ENCODE measurements at places on chromosomes 5 and 9.
A peak's percentile ranks its signal among the peaks of the same experiment; 100 is the strongest.

DNA sequence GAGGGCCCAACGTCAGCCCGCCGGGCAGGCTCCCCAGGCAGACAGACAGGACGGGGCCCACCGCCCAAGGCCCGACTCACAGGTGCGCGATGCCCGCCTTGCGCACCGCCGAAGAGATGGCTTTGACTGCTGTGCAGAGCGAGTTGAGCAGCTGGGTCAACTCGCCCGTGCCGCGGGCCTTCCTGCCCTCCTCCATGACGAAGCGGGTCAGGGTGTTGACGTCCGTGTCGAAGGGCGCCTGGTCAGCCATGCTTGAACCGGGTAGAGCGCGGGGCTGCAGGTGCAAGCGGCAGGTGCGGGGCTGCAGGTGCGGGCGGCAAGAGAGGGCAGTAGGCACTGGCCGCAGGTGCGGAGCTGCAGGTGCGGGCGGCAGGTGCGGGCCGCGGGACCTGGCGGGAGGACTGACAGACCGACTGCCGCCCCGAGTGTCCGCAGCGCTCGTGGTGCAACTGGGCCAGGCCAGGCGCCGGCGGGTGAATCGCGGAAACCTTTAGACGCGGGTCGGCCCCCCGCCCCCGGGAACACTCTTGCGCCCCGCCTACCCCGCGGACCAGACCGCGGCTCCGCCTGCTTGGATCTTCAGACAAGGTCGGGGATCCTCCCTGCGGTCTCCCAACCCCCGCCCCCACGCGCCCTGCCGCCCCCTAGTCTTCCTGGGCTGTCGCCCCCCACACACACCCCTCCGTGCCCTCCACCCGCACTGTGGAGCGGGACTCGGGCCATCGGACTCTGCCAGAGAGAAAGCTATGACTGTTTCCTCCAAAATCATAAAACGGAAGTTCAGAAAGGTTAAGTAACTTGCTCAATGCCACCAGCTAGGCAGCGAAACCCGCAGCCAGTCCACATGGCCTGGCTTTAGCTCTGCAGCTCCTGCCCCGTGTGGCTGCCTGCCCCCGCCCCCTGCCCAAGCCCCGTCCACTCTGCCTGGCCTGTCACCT lies at the start of gene FBP1:
Gene FBP1 (minus strand): TSS at position 458 of the 938 bp plus-strand sequence. CDS start 208 bp downstream, at position 250.
- peak; percentile 65 for DNase-seq

- DNase-seq: no peak
These were observed 55.9 kb upstream of the CEMIP2 start for GRCh38 chr9:71824257-71824656.

DNA sequence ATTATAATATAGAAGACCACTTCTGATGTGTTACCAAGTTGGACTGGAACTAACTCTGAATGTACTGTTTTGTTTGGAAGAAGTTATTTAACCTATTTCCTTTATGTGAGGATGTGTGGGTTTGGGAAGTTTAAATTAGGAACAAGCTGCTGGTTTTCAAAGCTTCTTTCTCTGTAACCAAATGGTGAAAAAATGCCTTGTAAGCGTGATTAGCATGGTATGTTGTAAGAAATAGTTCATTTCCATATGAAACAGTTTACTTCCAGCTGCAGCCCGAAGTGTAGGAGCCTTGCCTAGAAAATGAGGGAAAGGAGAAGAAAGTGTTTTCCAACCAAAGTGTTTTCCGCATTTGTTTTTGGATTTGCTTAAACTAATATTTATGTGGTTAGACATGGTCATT lies 36.0 kb downstream of the TTC1 start:
- no peak for DNase-seq

DNA sequence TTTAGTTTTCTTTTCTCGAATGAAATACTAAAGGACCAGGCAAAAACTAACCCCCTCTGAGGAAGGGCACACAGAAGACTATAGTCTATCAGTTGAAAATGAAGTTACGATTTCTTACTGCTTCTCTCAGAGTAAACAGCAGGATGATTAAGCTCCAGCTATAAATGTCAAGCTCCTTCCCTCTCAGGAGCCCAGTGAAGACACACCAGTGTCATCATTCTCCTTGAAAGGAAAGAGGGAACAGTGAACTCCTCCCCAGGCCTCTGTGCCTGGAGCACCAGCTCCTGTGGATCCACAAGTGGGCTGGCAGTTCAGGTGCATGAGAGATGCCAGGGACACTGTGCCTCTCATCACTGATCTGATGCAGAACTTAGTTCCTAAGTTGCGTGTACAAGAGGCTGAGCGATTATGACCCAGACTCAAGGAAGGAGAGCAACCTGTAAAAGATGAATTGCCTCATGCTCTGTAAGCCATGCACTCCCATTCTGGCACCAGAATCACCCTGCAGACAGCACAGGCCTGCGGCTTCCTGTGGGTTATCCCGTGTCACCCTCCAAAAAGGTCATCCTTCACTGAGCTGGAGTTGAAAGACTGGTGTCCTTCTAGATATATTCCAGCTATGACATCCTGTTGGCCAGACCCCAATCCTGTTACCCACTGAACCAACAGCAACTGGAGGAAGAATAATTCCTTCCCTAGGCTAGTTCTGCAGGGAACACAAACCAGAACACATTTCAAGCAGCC lies 394.0 kb downstream of the SEMA5A start:
- DNase-seq: no peak

DNA sequence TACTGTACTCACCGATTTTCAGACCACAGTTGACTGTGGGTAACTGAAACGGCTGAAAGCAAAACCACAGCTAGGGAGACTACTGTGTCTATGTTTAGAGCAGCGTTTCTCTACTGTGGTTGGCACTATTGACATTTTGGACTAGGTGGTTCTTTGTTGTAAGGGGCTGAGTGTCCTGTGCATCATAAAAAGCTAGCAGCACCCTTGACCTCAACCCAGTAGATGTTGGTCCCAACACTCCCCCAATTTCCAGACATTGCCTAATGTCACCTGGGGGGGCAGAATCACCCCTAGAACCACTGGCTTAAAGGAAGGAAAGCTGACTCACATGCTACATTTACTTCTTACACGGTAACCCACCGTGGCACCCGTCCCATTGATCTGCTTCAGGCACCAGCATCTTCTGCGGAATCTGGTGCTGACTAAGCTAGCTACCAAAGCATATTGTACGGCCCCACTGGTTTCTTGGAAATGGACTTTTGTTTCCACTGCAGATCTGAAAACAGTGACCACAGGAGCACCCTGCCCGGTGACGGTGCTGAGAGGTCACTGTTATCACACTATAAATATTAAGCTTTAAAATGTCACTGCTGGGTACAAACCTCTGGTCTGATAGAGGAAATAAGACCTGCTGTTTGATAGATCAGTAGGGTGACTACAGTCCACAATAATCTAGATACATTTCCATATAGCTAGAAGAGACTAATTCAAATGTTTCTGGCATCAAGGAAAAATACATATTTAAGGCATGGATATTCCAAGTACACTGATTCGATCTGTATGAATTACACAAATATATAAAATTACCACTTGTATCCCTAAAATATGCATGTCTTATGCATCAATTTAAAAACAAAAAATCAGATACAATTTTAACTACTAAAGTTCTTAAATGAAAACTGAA lies 151.4 kb downstream of the HSD17B3 start:
- no peak for DNase-seq

DNA sequence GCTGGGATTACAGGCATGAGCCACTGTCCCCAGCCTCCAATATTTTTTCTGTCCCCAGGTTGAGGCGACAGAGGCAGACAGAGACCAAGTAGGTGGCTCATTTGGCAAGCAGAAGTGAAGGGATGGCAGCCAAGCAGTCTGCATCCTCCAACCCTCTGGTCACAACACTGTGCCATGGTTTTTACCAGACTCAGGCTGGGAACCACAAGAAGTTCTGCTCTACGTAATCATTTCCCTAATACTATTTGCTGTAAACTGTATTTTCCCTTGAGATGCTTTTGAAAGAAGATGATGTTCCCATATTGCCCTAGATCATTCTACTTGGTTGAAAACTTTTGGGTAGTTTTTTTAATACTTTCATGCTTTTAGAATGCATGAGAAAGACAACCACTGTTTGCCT lies 40.5 kb downstream of the PTTG1 start:
- DNase-seq: no peak

GRCh38 chr9:115360122-115360521 lies 242.2 kb upstream of the TNC start:
- DNase-seq: no peak

DNA sequence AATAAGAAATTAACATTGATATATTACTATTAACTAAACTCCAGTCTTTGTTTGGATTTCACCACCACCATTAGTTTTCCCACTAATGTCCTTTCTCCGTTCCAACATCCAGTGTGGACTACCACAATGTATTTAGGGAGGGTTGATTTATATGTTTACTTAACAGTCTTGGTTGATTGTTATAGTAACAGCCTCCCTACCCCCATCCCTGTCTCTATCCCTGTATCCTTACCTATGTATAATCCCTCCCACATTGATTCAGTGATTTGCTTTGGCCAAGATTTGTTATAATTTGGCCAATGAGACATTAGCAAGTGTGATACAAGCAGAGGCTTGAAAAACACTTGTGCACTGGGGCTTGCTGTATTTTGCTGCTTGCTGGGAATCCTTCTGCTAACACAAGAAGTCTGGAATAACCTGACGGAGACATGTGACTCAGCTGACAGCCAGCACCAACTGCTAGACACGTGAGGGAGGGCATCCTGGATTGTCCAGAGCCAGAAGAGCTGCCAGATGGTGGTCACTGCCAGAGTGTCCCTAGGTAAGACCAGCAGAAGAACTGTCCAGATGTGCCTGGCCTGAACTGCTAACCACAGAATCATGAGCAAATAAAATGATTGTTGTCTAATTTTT lies 51.2 kb upstream of the TCF7 start:
- DNase-seq: no peak

DNA sequence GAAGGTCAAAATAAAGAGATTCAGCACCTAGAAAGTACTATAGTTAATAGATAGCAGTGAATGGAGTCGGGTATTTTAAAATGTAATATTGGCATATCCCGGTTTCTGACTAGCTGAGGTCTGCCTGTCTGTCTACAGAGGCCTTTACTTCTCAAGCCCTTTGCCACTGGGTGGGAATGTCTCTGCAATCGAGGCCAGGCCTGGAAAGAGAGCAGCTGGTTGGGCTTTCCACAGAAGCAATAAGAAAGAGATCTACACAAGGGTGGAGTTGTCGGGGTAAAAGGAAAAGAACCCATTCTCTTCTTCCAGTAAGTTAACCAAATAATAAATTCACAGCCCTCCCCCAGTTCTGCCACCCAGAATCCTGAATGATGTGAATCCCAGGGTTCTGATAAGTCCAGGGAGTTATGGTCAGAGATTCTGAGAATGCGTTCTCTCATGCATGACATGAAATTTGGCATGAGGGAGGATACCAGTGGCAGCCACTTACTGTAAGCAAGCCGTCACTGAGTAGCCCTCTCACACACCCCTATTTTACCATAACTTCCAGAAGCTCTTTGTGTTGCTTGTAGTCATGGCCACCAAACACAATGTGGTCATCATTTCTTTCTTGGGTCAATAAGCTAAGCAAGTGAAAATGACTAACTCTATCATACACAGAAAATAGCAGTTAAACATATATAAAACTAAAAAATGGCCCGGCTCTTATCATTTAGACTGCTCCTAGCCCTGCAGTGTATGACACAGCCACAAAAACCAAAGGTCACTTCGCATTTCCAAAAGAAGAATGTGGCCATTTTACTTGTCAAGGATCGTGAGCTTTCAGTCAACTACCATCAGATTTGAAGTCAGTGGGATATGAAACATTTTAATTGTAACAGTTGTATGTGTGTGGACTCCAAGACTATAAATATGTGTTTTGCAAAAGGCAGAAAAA lies 185.0 kb downstream of the GLIS3 start:
- DNase-seq: no peak

GRCh38 chr9:2704504-2704903 lies 12.8 kb upstream of the KCNV2 start:
- no peak for DNase-seq

- DNase-seq: no peak
These were observed 291.8 kb downstream of the AOPEP start for GRCh38 chr9:95018099-95018936.

- no peak for DNase-seq
These were observed 35.5 kb downstream of the GCNT4 start for GRCh38 chr5:75016896-75017295.

- DNase-seq: no peak
These were observed 2.3 kb downstream of the GRIN1 start for GRCh38 chr9:137141050-137141810.

GRCh38 chr9:121622387-121623203 lies 28.8 kb upstream of the DAB2IP start:
- DNase-seq: no peak

- no peak for DNase-seq
These were observed at the start of gene HRH2 for GRCh38 chr5:175657593-175658271. TSS of gene HRH2 (plus strand) at chr5:175658071. CDS start at chr5:175683234, 25,163 bp downstream.

- no peak for DNase-seq
These were observed 380.3 kb upstream of the ACTBL2 start for GRCh38 chr5:57862942-57863341.

GRCh38 chr5:122358372-122358979 lies 46.4 kb downstream of the SNCAIP start:
- no peak for DNase-seq

GRCh38 chr5:373710-374602 lies 52.4 kb downstream of the AHRR start:
- peak; percentile 90 for DNase-seq

GRCh38 chr5:14676320-14676719 lies 11.8 kb downstream of the OTULIN start:
- no peak for DNase-seq

- peak; percentile 4 for DNase-seq
These were observed 33.9 kb downstream of the HABP4 start for GRCh38 chr9:96483733-96484390.
